ENCODE measurements at places on chromosomes 2 and 18.

DNA sequence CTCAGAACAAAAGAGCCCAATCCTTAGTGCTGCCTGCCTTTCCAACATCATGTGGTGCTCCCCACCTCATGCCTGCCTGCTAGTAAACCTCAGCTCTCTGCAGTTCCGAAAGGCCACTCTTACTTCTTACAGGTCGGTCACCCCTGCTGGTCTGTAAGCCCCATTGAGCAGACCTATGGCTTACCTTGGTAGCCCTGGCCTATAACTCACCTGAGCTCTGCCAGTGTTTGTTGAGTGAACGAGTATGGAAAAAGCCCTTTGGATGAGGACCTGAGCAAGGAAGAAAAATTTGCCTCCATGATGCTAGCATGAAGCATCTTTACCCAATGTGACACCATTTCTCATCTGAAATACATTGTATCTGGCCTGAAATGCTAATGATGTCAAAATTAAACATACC, 83.3 kb downstream of the LIPG start:
- DNase-seq = no peak

DNA sequence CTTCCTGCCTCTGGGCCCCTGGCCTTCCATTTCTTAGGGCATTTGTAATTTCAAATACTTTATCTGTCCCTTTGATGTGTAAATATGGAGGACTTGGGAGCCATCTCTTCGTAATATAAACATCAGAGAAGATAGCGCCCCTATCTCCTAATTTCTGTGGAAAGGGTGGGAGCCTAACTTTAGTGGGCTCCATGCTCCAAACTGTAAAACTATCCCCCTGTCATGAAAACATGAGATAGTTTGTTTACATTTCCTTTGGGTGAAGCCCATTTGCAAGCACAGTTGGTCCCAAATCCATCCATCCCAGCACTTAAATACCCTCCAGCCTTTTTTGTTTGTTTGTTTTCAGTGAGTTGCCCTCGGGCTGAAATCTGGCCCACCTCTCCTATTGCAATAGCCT, 782.6 kb upstream of the FSHR start:
- no peak for DNase-seq

- DNase-seq = no peak
Measured at GRCh38 chr2:106953236-106953635, 67.3 kb upstream of the ST6GAL2 start.

GRCh38 chr18:39318462-39318861, 1752.9 kb upstream of the CELF4 start:
- no peak for DNase-seq

GRCh38 chr18:13427354-13427753, 208.8 kb downstream of the LDLRAD4 start:
- no peak for DNase-seq

DNA sequence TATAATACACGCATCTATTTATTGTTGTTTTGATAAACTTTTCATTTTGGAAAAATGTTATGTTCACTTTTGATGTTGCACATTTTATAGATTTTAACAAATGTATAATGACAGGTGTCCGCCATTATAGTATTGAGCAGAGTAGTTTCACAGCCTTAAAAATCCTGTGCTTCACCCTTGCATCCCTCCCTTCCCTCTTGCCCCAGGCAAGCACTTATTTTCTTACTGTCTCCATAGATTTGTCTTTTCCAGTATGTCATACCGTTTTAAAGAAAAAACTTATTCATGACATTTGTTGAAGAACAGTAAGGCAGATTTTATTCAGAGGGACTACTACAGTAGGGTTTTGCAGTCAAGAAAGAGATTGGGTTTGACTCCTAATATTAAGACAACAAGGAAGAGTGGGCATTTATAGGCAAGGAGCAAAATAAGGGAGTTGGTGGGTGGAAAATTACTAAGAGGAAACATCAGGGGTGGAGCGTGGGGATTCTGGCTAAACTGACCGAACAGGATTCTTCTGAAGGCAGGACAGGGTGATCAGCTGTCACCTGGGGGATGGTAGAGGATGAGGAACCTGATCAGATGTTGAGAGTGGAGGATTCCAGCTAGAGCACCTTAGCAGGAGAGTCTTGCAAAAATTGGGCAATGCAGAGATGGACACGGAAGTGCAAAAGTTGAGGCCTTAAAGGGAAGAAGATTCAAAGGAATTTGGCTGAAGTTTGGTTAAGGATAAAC, 108.8 kb downstream of the NCK2 start:
- no peak for DNase-seq

DNA sequence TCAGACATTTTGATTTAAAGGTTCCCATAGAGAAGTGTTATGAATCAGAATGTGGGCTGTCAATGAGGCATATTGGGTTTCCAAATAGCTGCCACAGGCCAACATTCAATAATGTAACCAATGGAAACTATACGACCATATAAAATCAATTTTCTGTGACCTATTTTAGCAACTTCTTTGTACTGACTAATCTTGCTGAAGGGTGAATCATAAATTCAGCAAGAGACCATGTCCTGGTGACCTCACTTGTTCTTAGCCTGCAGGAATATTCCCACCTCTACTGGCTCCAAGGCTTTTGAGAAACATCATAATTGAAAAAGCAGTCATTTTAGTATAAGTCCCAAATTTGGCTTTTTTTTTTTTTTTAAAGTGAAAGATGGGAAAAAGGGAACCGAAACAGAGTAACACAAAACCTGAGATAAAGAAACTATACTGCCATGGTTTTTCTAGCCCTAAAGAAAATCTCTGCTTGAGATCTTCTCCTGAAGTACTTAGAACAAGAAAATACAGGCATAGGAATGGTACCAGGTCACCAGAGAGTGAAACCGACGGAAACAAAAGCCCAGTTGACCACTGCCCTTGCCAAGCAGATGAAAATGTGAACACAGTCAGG, 32.1 kb downstream of the PLEKHM3 start:
- DNase-seq = peak; percentile 53

GRCh38 chr2:69554568-69554967, 89.0 kb downstream of the AAK1 start:
- DNase-seq = no peak

DNA sequence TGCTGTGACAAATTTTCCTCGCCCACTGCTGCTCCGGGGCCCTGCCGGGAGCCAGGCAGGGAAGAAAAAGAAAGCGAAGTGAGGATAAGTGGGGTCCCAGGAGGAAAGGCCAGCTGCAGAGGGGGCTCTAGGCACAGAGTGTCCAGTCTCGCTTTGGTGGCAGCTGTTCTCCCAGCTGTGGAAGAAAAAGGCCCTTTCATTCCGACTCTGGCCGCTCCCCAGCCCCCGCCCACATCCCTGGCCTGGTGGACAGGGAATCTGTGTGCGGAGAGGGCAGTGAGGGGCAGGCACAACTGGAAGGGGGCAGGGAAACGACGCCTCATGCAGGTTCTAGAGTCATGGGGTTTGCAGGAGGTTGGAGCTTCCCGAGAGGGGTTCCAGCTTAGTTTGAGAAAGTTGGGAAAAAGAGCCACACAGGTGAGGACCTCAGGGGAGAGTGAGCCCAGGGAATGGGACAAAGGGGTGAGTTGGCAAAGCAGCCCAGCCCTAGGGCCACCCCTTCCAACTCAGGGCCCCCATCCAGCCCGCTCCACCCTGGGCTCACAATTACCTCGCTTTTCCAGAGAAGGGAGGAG, 1.8 kb downstream of the RTKN start:
- DNase-seq = peak; percentile 52

DNA sequence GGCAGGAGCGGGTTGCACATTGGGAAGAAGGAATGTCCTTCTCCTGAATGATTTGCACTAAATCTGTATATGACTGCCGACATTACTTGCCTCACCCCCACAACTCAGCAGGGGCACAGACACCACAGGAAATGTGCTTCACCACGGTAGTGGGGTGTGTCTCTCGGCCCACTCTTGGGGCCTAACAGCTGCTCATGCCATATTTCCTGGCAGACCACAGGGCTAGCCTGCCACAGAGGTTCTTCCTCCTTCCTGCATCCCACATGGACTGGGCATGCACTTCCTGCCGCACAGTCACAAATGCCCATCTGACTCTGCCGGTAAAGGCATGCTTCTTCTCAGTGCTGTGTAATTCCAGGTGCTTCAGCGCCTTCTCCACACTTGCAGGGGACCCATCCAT, 10.3 kb upstream of the PAPOLG start:
- no peak for DNase-seq

- DNase-seq = no peak
Measured at GRCh38 chr2:176733698-176734430, 464.6 kb downstream of the MTX2 start.

- no peak for DNase-seq
Measured at GRCh38 chr18:45627204-45627526, 11.9 kb downstream of the SLC14A2 start.

- no peak for DNase-seq
Measured at GRCh38 chr2:28544405-28544921, 48.6 kb downstream of the PLB1 start.

- DNase-seq = no peak
Measured at GRCh38 chr2:20179466-20179754, 45.5 kb downstream of the SDC1 start.

DNA sequence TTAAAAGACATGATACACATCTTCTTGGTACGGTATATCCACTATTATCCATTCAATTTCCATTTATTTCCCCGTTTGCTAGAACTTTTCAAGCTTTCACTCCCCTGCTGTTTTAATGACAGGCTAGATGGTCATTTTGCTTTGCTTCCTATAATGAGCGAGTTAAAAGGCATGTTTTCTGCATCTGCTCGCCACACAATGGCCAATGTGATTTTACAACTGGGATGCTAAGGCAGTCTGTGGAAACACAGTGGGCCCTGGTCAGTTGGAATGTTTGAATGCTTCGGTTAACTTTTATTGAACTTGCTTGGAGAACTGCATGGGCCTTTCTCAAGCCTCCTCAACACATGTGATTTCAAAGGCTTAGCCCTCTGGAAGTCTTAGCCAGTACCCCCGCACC, 48.4 kb upstream of the TNP1 start:
- no peak for DNase-seq
